ENCODE measurements at places on chromosomes 7 and 10.
A peak's percentile ranks its signal among the peaks of the same experiment; 100 is the strongest.

GRCh38 chr7:135562720-135563119, 5.0 kb downstream of the NUP205 start:
- DNase-seq: no peak

DNA sequence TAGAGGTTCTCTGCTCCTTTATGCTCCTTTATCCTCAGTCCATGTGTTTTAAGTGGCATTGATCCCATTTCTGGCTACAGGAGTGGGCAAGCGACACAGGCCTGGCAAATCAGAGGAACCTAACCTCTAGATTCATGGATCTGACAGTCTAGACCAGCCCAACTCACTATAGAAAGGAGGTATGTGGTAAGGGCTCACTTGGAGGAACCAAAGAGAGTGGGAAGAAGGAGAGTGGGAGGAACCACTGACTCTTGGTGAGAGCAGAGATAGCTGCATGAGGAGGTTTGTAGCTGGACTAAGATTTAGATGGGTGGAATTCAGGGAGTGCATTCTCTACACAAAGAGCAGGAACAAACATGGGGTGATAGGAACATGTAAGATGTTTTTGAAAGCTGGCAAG, 11.6 kb upstream of the FRAT1 start:
- DNase-seq: no peak

DNA sequence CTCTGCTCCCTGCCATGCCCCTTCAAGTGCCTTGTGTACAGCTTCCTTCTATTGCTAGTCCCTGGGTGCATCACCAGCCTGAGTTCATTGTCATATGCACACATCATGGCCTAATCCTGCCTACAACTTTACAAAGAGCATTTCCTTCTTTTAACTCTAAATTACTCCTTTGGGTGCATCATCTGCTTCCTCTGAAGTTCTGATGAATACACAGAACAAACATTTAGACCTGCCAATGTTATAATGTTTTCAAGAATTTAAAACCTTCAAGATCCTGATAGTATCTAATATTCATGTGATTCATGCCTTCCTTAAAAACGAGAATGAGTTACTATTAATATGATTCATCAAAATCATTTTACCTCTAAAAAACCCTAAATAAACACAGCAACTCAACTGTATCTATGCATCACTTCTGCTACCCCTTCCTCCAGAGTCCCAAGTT, 357.1 kb downstream of the MAGI2 start:
- no peak for DNase-seq

DNA sequence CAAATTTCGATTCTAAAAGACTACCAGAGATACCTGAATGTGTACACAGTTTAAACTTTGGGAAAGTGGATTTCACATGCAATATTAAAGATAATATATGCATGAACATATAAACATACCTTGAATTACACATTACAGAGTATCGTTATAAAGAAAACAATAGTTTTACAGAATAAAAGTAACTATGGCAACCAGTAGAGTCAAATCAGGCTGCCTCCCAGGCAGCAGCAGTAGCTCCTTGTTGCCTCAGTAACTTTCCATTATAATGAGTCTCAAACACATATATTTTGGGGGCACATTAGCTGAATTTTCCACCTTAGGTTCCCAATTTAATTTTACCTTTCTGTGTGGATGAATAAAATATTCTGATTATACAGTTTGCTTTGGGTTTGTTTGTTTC, 164.4 kb upstream of the FEZF1 start:
- no peak for DNase-seq

DNA sequence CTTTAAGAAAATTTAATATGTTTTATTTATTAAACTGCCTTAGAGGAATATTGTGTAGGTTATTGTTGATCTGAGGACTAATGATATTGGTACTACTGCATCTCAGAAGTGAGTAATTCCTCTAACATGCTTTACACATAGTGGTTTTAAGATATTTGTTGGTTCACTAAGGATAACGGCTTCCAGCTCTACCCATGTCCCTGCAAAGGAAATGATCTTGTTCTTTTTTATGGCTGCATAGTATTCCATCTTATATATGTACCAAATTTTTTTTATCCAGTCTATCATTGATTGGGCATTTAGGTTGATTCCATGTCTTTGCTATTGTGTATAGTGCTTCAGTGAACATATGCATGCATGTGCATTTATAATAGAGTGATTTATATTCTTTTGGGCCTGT, 20.1 kb downstream of the NXPH1 start:
- DNase-seq: no peak

GRCh38 chr7:114269714-114270113, 144.9 kb upstream of the FOXP2 start:
- DNase-seq: no peak

GRCh38 chr7:32890010-32890792, 1.4 kb downstream of the KBTBD2 start:
- peak; percentile 68 for DNase-seq

- DNase-seq: no peak
These were observed 31.2 kb downstream of the TBXAS1 start for GRCh38 chr7:139860090-139860775.

- DNase-seq: no peak
These were observed 217.3 kb downstream of the HERPUD2 start for GRCh38 chr7:35477609-35478008.

- DNase-seq: no peak
These were observed 3.7 kb downstream of the WNT2 start for GRCh38 chr7:117319181-117319580.

- no peak for DNase-seq
These were observed 158.1 kb upstream of the PITRM1 start for GRCh38 chr10:3330663-3331062.

GRCh38 chr10:18364987-18365775, 225.0 kb downstream of the CACNB2 start:
- no peak for DNase-seq

GRCh38 chr7:104958371-104958865, 55.6 kb upstream of the KMT2E start:
- no peak for DNase-seq

- peak; percentile 92 for DNase-seq
These were observed 168.0 kb upstream of the ZNF32 start for GRCh38 chr10:43816351-43817321.

GRCh38 chr7:150357771-150358427, 10.7 kb upstream of the REPIN1 start:
- peak; percentile 42 for DNase-seq

- DNase-seq: peak; percentile 76
These were observed 7.6 kb upstream of the C10orf105 start for GRCh38 chr10:71727105-71727737.

GRCh38 chr10:98033515-98033914, 3.1 kb upstream of the CRTAC1 start:
- no peak for DNase-seq

- DNase-seq: no peak
These were observed 14.5 kb downstream of the TTYH3 start for GRCh38 chr7:2646336-2646679.

- peak; percentile 90 for DNase-seq
These were observed 41.5 kb upstream of the ZNF32 start for GRCh38 chr10:43689955-43690771.

GRCh38 chr10:25867321-25867720, 66.7 kb upstream of the MYO3A start:
- no peak for DNase-seq

DNA sequence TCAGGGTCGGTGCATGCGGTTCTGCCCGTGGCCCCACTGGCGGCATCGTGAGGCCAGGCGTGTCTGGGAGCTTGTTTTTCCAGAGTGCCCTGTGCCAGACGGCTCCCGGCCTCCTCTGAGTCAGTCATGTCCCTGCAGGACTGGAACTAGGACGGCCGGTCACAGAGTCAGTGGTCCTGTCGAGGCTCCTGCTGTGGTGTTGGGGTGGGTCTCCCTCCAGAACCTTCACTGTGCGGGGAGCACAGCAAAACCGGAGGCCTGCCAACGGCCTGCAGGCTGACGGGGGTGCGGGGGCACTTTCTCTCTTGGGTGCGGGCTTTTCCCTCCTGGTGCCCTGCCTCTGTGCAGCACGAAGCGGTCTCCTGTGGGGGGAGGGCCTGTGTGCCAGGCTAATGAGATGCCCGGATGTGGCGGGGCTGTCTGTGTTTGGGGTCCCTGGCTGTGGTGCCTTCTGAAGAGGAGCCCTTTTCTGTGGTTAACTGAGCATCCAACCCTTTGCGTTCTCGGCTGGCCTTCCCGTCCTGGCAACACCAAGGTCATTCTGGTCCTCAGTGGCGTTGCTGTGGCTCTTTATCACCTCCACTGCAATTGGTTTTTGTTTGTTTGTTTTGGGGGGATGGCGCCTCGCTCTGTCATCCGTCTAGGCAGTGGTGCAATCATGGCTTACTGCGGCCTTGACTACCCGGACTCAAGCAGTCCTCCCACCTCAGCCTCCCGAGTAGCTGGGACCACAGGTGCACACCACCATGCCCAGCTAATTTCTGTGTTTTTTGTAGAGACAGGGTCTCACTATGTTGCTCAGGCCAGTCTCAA, 8.0 kb downstream of the GET4 start:
- no peak for DNase-seq

GRCh38 chr7:73716318-73716890, 3.1 kb downstream of the STX1A start:
- no peak for DNase-seq

- no peak for DNase-seq
These were observed 19.7 kb downstream of the FAM53B start for GRCh38 chr10:124724279-124725027.

- peak; percentile 29 for DNase-seq
These were observed 56.4 kb upstream of the ECHDC3 start for GRCh38 chr10:11685787-11686218.

GRCh38 chr7:139476139-139476538, 7.3 kb downstream of the KLRG2 start:
- DNase-seq: no peak

DNA sequence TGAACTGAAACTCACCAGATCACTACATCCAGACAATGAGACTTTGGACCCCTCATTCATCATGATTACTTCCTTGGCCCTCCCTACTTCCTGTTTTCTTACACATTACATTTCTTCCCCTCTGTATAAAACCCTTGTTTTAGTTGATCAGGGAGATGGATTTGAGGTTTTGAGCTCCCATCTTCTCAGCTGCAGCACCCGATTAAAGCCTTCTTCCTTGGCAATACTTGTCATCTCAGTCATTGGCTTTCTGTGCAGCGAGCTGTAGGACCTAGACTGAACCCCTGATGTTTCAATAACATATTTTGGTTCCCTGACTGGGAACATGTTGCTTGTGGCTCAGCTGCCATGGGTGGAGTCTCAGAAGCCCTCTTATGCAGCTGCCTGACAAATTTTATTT, 33.1 kb downstream of the NOLC1 start:
- DNase-seq: no peak

DNA sequence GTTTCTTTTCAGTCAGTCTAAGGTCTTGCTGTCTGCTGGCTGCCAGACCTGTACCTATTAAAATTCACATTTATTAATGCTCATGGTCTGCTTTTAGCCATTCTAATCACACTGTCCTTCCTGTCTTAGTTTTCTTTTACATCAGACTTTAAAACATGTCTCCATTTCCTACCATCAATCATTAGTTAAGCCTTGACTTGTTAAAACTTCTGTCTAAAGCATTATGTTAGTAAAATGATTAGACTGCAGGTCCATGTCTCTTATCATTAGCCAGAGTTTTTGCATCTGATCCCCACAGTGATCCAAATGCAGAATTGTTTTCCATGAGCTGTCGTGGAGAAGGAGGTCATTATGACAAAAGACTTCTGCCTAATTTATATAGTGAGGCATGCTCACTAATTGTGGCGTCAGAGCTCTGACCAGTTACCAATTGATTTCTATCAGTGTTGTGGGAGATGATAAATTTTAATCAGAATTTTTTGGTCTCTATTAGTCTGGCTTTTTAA, 226.5 kb downstream of the DKK1 start:
- no peak for DNase-seq

DNA sequence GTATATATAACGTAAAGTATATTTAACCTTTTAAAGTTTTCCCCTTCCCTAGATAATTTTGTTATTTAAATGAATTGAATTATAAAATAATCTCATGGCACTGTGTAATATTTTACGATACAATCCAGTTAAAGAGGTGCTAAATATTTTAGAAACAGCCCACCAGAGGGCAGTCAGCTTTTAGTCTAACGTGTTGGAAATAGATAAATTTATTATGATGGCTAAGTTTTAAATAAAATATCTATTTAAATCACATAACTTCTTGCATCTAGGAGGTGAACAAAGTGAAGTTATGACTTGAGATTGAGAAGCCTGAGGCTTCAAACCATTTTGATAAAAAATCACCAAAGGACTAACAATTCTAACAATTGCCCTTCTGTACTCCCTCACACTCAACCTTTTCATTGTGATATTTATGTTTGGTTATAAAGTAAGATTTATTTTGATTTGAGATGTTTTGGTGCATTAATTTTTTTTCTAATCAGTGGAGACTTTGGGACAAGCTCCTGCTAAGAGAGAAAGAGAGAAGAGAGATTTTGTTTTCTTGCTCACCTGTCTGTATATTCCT, 171.5 kb upstream of the SP4 start:
- DNase-seq: peak; percentile 55

- DNase-seq: no peak
These were observed 17.4 kb downstream of the PDGFA start for GRCh38 chr7:502296-502695.

GRCh38 chr7:158446706-158447105, 140.9 kb downstream of the PTPRN2 start:
- no peak for DNase-seq

- no peak for DNase-seq
These were observed 91.6 kb downstream of the COBL start for GRCh38 chr7:51224811-51225595.

DNA sequence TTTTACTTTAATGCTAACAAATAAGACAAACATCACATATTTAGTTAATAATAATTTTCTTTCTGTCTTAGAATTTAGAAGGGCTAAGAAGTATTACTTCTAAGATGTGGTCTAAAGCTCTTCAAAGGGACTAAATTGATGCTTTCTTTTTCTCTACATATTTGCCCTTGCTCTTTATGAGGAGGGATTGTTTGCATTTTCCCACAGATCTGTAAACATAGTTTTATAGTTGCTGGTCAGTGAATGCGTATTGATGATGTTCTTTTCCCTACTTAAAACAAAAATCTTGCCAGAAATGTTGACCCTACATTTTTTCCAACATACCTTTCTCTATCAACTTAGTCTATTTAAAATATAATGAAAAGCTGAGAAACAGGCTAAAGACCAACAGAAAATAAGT, 372.4 kb upstream of the LRGUK start:
- DNase-seq: no peak

DNA sequence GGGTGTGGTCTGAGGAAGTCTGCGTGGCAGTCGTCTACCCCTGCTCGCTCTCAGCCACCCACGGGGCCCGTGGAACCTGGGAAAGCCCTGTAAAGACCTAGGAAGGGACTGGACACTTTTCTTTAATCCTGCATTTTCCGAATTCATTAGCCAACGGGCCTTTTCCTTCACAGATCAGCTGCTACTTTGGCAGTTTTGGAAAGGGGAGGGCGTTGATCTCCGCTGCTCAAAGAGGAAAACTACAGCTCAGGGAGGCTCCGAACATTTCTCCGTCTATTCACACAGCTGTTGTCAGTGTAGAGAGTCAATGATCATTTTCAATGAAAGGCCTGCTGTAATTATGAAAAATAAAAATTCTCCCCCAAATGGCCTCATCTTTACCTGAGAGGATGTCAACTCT, 450.1 kb upstream of the MKI67 start:
- DNase-seq: no peak
